ENCODE measurements at places on chromosomes 1 and 21.
A peak's percentile ranks its signal among the peaks of the same experiment; 100 is the strongest.

DNA sequence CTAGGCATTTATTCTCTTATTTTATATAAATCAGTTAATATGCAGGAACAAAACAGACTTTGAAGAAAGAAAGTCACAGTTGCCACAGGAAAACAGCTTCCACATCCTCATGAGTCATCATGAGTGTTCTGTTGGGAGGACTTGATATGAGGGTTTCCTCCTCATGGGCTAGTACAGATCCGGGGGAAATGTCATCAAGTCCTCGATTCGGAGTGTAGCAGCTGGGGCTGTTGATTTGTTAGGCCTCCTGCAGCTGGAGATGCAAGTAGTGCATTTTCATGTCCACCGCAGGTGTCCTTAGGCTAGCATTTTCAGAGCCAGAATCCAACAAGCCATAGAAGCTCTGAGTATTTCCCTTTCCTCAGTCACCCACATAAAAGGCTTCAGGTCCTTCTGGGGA lies 36.7 kb downstream of the ADAM30 start:
- peak; percentile 54 for DNase-seq

GRCh38 chr1:62746086-62746808 lies 37.7 kb upstream of the ATG4C start:
- peak; percentile 45 for DNase-seq

GRCh38 chr1:236604905-236605806 lies 840 bp upstream of the HEATR1 start:
- DNase-seq, result no peak

DNA sequence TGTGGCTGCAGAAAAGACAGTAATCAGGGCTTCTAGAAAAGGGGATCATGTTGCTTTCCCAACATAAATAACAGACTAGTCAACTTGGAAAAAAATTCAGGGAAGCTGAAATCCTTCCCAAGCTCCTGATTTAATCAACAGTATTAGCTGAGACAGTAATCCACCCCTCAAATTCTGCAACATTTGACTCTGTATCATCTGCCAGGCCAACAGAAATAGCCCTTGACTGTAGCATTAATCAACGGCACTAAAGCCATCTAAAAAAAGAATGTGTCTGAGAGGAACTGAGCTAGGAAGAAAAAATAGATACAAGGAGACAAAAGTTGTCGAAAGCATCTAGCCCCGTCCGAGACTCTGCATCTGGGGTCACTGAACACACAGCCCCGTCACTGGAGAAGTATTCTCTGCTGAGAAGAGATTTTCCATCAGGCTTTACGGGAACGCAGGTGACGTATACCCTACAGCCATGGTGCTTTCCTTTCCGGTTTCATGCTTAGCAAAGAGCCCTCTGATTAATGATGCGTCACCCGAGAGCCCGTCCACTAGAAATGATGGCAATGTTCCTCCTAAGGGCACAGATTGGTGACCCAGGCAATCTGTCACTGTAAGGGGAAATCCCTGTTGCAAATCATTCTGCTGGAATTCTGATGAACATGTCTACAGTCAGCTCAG lies 42.1 kb upstream of the TP53BP2 start:
- DNase-seq, result peak; percentile 98

DNA sequence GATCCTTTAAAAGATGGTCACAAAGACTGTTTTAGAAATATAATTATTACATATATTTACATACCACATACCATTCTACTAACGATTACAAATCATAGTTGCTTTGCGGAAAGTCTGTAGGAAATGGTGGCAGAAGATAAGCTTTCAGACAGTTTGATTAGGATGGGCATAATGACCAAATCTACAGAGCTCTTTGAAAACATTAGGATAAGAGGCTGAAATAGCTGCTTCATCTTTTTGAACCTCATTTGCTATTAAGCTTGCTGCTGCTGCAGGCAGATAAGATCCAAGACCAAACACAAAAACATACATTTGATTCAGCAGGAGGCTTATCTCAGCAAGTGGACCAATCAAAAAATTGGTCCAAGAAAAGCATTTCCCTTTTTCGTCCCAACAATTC lies 47.1 kb downstream of the DDAH1 start:
- DNase-seq, result no peak

- DNase-seq, result no peak
Observed at GRCh38 chr1:93426181-93426580, 21.7 kb upstream of the FNBP1L start.

DNA sequence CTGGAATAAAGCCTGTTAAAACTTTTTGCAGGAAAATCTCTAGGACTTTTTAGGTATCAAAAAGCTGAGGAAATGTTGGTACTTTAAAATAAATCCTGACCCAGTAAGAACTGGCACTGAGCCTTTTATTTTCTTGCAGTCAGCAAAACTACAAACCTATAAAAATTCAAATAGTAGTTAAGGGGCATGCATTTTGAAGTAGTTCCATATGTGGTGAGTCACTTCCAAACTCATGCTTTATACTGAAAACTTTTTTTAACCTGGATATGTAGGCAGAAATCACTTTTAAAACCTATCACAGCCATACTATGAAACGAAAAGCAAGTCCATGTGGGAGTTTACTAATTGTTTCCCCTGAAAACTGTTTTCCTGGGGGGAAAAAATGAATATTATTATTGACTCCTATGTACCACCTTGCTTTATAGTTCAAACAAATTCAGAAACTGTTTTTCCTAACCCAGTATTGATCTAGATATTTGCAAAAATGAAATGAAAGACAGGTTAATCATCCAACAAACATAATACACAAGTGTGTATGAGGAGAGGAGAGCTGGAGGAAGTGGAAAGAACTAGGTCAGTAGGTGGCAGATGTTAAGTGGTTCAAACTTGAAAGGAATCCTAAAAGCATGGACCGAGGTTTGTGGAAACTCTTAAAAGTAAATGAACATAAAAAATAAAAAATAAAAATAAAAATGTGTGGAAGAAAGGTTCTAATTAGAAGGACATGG lies 30.5 kb downstream of the NRIP1 start:
- DNase-seq, result peak; percentile 43

- no peak for DNase-seq
Observed at GRCh38 chr21:44878053-44878982, 4.8 kb upstream of the PTTG1IP start.

GRCh38 chr1:13627127-13627526 lies 43.5 kb downstream of the PDPN start:
- DNase-seq, result no peak
